ENCODE measurements at places on chromosomes 6 and 20.
A peak's percentile ranks its signal among the peaks of the same experiment; 100 is the strongest.

- no peak for DNase-seq
These were observed 20.1 kb downstream of the SLC35B3 start for GRCh38 chr6:8415280-8415679.

GRCh38 chr20:62430866-62431447, 3.6 kb upstream of the RBBP8NL start:
- DNase-seq, result no peak

- no peak for DNase-seq
These were observed 151.7 kb downstream of the THBS2 start for GRCh38 chr6:169101981-169102380.

- peak; percentile 22 for DNase-seq
These were observed 202.8 kb downstream of the BTBD9 start for GRCh38 chr6:38436726-38437465.

- DNase-seq, result peak; percentile 85
These were observed 5.2 kb downstream of the SIRPA start for GRCh38 chr20:1900321-1900801.

- DNase-seq, result no peak
These were observed 66.0 kb upstream of the RALY start for GRCh38 chr20:33927724-33928123.

DNA sequence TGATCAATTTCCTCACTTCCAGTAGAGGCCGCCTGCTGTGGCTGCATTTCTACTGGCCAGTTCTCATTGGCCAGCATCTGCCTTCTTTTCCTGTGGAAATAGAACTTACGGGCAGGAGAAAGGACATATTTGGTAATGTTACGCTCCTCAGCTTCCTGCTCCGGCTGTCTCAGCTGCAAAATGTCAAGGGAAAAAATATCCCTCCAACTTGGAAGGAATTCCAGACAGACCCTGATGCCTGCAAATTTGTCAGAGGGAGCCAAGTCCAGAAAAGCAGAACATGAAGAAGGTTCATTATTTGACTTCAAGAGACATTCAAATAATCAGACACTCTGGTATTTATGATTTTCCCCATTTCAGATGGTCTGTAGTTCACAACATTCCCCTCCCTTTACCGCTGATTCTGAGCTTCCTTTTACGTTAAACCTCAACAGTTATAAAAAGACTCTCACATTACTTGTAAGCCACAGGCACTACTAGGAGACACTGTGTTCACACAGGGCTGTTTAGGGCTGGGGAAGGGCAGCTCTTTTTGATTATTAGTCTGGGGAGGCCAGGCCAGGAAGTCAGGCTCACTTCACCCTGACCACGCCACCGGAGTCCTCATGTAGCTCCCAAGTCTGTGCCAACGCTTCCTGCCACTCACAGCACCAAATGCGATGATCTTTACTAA, 179.6 kb upstream of the CCN2 start:
- no peak for DNase-seq

GRCh38 chr6:3176562-3177355, 19.4 kb upstream of the TUBB2A start:
- DNase-seq, result peak; percentile 84

GRCh38 chr6:30732237-30732943, 10.1 kb downstream of the FLOT1 start:
- no peak for DNase-seq

DNA sequence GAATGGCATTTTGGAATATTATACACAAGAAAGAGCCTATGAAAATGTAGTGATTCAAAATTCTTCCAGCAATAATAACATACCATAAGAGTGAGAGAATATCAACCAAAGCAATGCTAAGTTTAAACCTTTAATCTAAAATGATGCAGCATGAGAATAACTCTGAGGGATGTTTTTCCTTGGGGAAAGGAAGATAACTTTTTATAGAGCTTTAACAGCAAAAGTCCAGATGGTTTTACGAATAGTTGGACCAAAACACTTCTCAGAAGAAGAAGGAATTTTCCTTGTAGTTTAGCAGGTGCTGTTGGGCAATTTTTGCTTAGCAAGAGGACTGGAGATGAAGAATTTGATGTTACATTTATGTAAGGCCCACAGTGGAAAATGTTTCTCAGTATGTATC, 1503.2 kb downstream of the HACE1 start:
- no peak for DNase-seq

GRCh38 chr6:159682295-159682694, 10.7 kb downstream of the SOD2 start:
- DNase-seq, result no peak

DNA sequence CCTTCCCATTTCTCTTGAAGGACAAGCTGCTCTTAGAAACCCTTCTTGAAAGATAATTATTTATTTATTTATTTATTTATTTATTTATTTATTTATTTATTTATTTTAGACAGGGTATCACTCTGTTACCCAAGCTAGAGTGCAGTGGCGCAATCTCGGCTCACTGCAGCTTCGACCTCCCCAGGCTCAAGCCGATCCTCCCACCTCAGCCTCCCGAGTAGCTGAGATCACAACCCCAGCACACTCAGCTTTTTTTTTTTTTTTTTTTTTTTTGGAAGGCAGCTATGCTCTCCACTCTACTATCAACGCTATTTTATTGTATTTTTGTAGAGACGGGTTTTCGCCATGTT, 1.2 kb upstream of the HEBP2 start:
- no peak for DNase-seq

DNA sequence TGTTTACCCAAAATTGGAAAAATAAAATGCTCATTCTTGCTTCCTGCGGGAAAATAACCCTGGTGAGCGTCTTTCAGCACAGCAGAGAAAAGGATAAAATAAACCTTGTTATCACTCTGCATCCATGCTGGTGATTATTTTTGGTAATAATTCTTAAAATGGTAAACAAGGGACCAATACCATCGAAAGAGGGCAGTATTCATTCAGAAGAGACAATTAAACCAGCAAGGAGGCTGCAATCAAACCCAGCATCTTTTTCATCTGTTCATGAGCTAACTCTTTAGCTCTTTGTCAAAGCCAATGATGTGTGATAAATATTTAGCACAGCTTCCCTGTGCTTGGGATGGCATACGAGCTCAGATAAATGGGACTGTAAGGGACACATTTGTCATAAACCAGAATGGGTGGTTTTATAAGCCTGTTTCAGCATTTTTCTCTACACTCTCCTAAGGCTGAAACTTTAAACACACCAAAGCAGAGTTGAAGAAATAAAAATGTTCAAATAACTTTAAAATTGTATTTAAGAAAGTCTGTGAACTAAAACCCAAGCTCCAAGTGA, 34.4 kb downstream of the CDH26 start:
- DNase-seq, result peak; percentile 21

DNA sequence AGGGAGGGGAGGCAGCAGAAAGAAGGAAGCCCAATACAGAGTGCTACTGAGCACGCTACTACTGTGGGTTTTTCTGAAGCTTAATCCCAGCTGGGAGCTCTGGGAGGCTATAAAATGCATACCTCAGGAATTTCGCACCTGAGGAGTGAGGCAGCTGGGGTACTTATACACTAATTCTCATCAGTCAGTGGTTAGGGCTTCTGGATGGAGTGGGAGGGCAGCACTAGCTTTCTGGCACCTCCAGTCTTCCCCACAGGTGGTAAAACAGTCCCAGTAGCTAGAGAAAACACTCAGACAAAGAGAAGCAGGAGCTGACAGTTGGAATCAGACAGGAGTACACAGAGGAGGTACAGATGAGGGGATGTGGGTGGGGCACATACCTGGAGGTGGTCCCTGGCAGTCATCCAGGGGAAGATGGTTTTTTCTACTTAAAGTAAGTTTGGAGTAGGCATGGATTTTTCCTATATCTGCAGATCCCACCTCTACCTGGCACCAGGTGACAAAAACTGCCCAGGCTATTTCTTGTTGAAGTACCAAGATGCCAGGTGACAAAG, 37.8 kb downstream of the CPXM1 start:
- DNase-seq, result no peak

DNA sequence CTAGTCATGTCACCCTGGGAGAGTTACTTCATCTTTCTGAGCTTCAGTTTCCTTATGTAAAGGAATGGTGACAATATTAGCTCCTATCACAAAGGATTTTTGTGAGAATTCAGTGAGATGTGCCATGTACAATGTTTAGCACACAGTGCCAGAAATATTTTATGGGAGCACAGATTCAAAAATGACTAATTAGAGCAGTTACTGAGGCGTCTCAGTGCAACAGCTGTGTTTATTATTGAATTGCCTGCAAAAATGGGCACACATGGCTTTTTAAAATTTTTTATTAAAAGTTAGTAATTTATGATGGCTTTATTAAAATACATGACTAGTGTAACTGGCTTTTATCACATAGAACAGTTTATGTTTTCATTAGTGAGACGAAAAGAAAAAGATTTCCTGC, 134.3 kb upstream of the AHI1 start:
- no peak for DNase-seq
